ENCODE measurements at places on chromosomes 6 and 20. TPM values are rescaled to one million over a fixed set of nuclear protein-coding genes. Genes with fewer than 3 reads are reported as not detected.
A peak's percentile ranks its signal among the peaks of the same experiment; 100 is the strongest.

Gene TP53RK
- 17.5 TPM for total RNA-seq

Gene ADGRF4
- 7.6 TPM for total RNA-seq

GRCh38 chr6:158771399-158772152 lies 47.6 kb downstream of the EZR start:
- no peak for DNase-seq

DNA sequence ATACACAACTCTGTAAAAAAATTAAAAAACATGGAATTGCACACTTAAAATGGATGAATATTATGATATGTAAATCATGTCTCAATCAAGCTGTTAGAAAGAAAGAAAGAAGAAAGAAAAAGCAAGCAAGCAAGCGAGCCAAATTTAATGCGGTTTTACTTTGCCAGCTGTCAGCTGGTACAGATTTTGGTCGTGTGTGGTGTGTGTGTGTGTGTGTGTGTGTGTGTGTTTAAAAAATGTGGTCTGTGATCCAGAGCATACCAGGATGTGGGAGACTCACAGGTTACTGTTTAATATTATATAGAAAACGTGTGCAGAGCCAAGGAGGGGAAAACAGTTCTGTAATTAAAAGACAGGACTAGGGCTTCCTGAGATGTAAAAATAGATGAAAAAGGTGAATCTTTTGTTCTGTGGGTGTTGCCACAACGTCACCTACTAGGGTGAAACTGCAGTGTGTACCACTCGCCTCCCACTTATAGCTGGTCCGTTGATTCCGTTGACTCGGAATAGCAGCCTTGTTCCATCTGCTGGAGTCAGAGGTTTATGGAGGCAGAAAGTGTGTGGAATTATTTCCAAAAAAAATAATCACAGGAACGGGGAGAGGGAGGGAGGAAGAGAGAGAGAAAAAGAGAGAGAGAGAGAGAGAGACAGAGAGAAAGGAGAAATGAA lies 197.7 kb downstream of the BCAS1 start:
- no peak for DNase-seq

- no peak for DNase-seq
Measured at GRCh38 chr6:140376209-140376608, 1001.8 kb upstream of the CITED2 start.

DNA sequence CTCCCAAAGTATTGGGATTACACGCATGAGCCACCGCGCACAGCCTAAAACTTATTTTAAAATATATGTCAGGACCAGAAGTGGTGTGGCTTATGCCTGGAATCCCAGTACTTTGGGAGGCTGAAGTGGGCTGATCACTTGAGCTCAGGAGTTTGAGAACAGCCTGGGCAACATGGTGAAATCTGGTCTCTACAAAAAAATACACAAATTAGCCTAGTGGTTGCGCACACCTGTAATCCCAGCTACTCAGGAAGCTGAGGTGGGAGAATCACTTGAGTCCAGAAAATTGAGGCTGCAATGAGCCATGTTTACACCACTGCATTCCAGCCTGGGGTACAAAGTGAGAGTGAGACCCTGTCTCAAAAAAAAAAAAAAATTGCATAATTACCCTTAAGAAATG lies 13.7 kb downstream of the PXT1 start:
- no peak for DNase-seq

- DNase-seq: no peak
Measured at GRCh38 chr20:62780696-62781095, 15.6 kb upstream of the MRGBP start.

DNA sequence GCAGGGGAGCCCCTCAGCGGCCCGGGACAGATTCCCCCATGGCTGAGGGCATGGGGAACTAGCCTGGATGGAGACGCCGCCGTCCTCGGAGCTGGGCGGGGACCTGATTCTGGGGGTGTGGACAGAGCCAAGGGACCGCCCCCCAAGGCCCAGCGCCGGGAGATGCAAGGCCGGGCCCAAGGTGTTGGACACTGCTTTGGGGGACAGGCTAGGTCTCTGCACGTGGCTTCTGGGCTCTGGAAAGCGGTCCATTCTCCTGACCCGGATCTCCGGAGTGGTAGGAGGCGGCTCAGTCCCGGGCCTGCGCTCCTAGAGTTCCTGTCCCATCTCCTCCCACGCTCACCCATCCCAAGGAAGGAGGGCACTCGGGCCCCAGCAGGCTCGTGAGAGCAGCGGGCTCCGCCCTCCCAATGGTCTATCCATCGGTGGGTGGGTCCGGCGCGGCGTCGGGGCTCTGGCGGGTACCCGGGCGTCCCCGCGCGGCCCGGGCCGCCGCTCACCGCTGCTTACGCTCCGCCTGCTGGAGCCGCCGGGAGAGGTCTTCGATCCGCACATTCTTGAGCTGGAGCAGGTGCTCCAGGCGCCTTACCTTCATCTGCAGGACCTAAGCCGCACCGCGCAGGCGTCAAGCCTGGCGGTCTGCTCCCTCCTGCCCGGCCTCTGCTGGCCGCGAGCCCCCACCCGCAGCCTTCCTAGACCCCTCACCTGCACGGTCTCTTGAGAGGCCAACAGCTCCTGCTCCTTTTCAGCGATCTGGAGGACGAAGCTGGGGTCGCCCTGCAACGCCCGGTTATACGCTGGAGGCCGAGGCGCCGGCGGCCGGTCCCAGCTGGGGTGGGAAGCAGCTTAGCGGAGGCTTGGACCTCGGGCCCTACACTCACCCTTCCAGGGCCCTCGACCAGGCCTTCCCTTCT lies 3.3 kb downstream of the SPEF1 start:
- DNase-seq: no peak

DNA sequence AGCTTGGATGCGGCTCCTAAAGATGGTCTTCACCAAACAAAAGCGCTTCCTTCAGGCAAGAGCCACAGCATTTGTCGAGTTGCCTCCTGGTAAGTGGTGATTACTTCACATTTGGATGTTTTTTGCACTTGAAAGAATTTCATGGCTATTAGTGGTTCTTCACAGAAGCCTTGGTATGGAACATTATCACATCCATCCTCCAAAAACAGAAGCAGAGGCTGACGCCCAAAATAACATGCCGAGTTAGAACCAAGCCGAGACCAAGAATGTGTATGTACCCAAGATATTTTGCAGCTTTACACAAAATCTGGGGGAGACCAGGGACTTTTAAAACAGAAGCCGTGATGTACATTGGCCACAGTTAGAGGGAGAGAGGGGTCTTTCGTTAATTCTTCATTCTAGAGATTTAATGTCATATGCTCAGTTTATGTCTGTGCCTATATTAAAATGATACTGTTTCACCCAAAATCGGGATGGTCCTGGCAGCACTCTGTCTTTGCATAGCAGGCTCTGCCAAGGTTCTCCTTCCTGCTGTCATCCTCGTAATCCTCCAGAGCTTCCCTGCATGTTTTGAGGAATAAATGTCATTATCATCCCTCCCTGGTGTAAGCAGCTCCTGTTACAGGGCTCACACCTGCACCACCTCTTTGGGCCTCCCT lies 109.3 kb downstream of the TMEM242 start:
- no peak for DNase-seq

DNA sequence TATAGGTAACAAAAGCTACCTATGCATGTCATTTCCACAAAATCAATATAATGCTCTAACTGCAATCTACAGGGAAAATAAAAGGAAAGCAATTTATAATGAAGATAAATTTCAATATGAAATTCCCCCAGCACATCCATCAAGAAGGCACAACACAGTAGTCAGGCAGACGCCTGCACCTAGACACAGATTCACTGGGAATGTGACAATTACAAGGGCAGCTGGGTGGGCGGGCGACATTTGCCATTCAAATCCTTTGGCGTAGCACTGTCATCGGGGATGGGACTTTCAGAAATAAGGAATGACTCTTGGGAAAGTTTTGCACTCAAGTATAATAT lies 60.4 kb downstream of the SULF2 start:
- DNase-seq: no peak

DNA sequence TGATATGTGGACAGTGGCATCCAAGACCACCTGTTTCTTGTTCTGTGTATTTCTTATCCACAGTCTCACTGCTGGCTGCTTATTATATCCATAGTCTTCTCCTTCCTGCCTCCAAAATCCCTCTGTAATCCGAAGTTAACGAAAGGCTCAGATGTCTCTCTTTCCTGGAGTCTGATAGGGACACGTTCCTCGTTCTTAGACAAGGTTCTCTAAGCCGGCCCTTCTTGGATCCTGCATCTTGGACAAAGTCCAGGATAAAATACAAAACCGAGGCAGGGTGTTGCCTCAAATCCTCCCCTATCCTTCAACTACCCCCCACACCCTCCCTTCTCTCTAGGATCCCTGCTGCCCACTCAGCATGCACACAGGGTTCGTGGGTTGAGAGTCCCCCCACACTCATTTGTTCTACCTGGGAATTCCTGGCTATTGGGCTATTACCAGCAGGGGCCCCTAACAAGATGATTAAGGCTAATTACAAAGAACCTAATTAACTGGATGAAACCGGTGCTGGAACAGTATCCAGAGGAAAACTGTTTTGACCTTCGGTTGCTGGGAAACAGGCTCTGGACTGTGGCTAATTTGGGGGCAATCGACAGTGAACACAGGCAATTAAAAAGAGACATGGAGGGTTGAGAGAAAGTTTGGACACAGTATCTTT lies 32.7 kb upstream of the MRPS10 start:
- DNase-seq: no peak

Gene GABRR1
- total RNA-seq: 0.20 TPM

Gene PRL
- 0.39 TPM for total RNA-seq

Gene HLA-DRA
- total RNA-seq: 92.8 TPM

DNA sequence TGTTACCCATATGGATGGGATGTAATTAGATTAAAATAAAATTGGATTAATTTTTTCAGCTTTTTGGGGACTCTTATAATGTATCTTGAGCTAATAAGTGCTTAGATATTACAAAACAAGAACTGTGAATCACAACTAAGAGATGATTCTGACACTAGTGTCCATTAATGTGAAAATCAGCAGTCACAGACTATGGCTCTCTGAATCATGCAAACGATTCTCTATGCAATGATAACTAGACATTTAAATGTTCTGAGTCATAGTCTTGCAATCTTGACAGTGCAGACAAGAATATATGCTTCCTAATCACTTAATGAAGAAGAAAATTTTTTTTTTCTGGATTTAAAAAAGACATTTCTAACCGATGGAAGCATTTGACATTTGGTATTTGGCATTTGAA lies 82.2 kb upstream of the OPRM1 start:
- no peak for DNase-seq

Gene DEFB124
- not detected for total RNA-seq

GRCh38 chr20:2694519-2694918 lies 1.9 kb downstream of the EBF4 start:
- DNase-seq: no peak

GRCh38 chr6:91606148-91606901 lies 1019.5 kb upstream of the MAP3K7 start:
- no peak for DNase-seq

DNA sequence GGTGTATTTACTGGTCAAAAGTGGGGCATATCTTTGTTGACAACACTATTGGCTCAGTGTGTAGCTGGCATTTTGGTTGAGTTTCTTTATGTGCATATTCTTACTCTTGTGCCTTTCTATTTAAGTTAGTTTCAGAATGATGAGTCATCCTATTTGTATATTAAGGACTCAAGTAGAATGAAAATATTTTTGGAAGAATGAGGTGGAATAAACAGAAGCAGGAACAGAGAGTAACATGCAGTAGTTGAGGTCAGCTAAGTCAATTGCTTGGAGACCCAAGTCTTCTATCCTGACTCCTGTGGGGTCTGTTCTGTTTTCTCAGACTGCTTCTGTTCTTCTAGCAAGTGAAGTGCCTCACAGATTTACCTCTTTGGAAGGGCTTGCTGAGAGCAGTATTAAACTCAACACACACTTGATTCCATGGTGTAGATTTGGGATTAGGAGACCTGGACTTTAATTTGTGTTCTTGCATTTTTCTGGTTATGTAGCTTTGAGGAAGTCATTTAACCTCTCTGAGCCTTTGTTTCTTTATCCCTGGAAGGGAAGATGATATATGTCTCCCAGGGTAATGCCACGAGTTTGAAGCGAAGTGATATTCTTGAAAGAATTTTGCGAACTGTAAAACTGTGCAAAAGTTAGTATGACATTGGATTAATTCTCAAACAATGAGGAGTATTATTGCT lies 324.3 kb downstream of the QKI start:
- DNase-seq: no peak

Gene KCNK15
- total RNA-seq: 0.59 TPM

- no peak for DNase-seq
Measured at GRCh38 chr20:5508044-5508443, 191.3 kb upstream of the PROKR2 start.

- no peak for DNase-seq
Measured at GRCh38 chr20:57298457-57298856, 31.1 kb upstream of the SPO11 start.

Gene IL17F
- not detected for total RNA-seq

Gene DACT2
- total RNA-seq: 2.6 TPM

DNA sequence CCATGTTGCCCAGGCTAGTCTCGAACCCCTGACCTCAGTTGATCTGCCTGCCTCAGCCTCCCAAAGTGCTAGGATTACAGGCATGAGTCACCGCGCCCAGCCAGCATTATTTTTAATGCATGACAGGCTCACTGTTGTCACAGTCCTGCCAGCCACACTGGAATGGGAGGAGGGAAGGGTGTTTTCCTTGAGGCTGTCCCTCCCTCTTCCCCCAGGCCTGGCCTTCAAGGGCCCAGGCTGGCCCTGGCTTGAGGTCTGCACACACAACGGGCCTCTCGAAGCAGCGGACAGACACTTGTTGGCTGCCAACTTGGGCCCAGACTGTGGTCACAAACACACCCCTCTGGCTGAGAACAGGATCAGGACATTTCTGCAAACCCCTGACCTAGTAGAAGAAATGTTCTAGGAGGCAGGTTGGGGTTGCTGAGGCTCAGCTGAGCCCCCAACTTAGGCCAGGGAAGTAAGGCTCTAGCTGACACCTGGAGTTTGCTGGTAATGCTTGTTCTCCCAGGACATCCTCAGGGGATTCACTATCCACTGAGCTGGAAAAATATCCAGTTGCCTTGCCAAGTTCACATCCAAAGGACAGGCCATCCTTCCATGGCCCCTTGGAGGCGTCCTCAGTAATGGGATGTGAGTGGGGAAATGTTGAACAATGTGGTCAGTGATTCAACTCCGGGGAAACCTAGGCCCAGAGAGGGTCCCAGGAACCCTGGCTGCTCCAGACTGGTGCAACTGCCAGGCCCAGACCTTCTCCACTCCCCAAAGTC lies 9.9 kb downstream of the SNTA1 start:
- DNase-seq: no peak

GRCh38 chr6:118748311-118749062 lies 97.1 kb upstream of the CEP85L start:
- peak; percentile 48 for DNase-seq

- DNase-seq: no peak
Measured at GRCh38 chr6:157906537-157907061, 75.1 kb upstream of the SYNJ2 start.

DNA sequence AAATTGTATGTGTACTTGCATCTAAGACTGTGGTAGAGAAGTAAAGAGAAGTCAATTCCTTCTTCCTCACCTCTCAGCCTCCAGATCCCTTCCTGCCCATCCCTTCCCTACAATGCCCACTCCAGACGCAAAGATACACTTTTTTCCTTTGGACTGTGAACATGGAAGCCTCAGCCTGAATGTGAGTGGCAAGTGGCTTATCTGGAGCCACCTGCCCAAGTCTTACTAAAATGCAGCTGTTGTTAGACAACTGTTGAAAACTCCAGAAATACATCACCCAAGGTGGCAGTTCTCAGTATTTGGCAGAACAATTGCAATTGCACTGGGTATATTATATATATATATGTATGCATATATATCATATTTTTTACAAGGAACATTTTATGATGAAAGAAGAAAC lies 7.5 kb downstream of the VGLL2 start:
- DNase-seq: no peak

Gene PBOV1
- total RNA-seq: not detected

Gene ECT2L
- 0.10 TPM for total RNA-seq

Gene ARMH2
- not detected for total RNA-seq

GRCh38 chr6:34795836-34796425 lies 4.0 kb downstream of the BLTP3A start:
- DNase-seq: no peak

Gene FAM229B
- total RNA-seq: 13.8 TPM
